HS-5 (cell line): ENCODE measurements at places on chromosomes 7 and 10.
A peak's percentile ranks its signal among the peaks of the same experiment; 100 is the strongest.

GRCh38 chr10:97704341-97704740 lies 9.2 kb upstream of the MARVELD1 start:
- DNase-seq: no peak

- DNase-seq: no peak
Measured at GRCh38 chr7:31020652-31021051, 31.5 kb upstream of the ADCYAP1R1 start.

- DNase-seq: no peak
Measured at GRCh38 chr10:103803941-103804340, 51.4 kb downstream of the SH3PXD2A start.

DNA sequence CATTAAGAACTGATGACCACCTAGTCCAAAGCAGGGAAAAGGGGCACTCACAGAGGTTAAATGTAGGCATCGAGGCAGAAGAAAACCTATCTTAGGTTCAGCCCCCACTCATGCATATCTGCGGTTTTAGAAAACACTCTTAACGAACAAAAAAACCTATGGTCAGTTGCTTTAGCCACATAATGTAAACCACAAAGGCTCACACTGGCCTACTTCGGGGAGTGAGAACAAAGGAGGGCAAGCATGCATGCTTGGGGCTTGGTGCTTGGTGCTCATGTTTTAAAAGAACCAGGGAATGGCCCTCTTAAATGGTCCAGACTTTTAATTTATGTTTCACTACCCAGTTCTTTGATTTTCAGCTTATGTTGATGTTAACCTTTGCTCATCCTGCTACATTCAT lies 14.2 kb downstream of the INSYN2A start:
- no peak for DNase-seq

DNA sequence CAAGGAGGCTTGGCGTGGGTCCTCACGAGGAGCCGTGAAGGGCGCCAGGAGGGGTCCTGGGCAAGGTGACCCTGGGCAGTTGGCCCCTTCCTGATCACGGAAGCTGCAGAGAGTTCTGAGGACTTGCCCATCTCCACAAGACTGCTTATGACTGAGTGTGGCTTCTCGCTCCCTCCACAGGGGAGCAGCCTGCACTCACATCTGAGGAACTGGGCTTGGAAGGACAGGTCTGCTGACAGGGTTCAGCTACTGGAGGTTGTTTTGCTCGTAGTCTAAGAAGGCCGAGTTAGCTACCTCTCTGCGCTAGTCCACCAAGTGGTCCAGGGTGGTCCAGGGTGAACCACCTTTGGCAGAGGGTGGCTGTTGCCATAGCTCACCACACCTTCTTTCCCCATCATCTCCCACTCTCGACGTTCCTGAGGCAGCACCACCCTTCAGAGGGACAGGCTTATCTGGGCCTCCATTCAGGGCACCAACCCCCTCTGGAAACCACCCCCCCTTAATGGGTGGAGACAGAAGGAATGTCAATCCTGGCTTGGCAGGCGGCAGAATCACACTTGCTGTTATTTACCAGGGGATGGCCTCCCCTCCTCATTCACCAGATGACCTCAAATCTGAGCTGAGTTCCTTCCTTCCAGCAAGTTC lies 38.2 kb downstream of the FAM53B start:
- DNase-seq: no peak

GRCh38 chr10:77205135-77205534 lies 432.5 kb downstream of the KCNMA1 start:
- DNase-seq: no peak

DNA sequence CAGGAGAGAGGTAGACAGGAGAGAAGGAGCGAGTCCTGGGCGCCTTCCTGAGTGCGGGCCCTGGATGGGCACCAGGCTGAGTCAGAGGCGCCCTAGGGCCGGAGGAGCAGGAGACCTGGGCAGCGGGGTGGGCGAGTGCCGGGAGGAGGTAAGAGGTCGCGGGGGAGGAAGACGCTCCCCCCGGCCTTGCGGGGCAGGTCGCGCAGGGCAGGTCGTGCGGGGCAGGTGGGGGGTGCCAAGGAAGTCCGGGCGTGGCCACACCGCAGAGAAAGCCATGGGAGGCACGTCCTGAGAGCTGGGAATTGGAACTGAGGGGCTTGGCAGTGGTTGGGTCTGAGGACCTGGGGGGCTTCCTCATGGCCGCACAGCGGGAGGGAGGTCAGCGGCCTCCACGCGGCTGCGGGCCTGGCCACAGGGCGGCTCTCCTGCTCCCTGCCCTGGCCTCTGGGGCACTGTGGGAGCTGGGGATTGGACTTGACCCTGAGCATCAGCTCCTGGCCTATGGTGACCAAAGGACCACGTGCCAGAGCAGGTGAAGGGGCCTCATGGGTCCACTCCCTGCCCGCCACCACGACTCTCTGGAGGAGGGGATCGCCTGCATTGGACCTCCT lies 935 bp downstream of the MMP21 start:
- no peak for DNase-seq

DNA sequence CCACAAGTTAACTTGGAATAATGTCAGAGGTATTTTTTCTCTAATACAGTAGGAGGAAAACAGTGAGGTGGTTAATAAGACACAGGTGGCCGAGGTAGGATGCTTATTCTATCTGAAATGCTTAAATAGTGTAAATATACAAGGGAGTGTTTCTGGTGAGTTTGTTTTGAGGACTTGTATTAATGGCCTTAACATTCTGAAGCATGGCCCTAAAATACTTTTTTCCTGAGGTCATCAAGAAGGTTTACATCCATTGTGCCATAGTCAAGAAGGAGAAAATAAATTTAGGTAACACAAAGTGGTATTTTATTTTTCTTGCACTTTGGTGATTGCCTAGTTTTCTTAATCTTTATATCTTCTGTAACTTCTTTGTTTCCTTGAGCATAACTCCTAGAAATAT lies 18.8 kb downstream of the GNAI1 start:
- DNase-seq: no peak

DNA sequence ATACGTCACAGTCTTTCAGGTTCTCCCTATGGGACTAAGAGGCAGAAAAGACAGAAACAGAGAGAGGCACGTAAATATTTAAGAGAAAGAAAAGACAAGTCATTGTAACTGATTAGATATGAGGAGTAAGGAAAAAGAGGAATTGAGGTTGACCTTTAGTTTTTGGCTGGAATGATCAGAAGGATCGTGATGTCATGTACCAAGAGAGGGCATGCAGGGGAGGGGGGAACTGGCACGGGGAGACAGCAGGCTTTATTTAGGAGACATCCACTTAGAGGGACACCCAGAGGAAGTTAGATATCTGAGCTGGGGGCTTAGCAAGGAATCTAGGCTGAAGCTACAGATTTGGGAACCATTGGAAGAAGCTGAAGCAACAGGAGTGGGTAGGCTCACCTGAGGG lies 9.2 kb upstream of the LRRC20 start:
- DNase-seq: no peak

GRCh38 chr10:13668126-13668525 lies 81.4 kb downstream of the PRPF18 start:
- no peak for DNase-seq

- no peak for DNase-seq
Measured at GRCh38 chr10:33917069-33917780, 582.8 kb upstream of the NRP1 start.

- peak; percentile 26 for DNase-seq
Measured at GRCh38 chr7:2886900-2887299, 42.8 kb upstream of the GNA12 start.

DNA sequence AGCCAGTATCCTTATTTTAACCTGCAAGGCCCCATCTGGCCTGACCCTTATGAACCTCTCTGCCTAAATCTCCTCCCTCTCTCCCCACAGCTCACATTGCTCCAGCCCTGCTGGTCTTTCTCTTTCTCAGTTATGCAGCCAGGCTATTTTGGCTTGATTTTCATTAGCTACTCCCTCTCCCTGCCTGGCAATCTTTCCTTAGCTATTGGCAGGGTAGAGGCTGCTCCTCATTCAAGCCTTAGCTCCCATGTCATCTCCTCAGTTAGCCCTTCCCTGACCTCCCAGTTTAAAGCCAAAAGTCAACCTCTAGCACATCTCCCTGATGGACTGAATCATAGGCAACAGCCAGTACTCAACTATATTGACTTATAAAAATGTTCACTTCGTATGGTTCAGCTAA lies 214.4 kb upstream of the CELF2 start:
- DNase-seq: no peak

GRCh38 chr7:1176891-1177373 lies 16.9 kb upstream of the ZFAND2A start:
- DNase-seq: no peak

GRCh38 chr10:103747193-103747865 lies 108.0 kb downstream of the SH3PXD2A start:
- DNase-seq: no peak

GRCh38 chr7:129101746-129102145 lies 42.8 kb upstream of the TSPAN33 start:
- no peak for DNase-seq

GRCh38 chr7:94228678-94229077 lies 166.0 kb upstream of the COL1A2 start:
- no peak for DNase-seq

GRCh38 chr7:133165529-133165928 lies 83.6 kb upstream of the CHCHD3 start:
- DNase-seq: no peak

DNA sequence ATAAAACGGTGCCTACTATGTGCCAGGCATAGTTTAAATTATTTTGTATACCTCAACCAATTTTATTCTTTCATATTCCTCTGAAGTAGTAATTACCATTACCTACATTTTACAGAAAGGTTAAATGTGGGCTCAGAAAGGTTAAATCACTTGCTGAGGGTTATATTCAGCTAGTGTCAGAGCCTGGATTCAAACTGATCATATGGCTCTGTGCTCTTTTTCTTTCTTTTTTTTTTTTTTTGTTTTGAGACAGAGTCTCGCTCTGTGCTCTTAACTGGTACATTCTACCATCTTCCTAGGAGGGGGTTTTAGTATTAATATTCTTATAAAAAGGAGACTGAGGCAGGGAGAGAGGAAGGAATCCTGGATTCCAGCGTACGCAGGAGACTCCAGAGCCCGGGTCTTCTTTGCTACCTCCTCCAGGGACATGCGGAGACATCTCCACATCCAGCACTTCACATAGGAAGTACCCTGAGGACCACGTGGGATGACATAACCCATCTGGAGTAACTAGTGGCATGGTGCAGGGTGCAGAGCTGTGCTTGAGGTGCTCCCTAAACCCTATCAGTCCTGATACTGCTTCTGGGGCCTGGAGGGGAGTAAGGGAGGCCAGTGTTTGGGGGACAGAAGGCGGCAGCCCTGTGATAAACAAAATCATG lies 29.6 kb upstream of the ATXN7L1 start:
- DNase-seq: no peak

DNA sequence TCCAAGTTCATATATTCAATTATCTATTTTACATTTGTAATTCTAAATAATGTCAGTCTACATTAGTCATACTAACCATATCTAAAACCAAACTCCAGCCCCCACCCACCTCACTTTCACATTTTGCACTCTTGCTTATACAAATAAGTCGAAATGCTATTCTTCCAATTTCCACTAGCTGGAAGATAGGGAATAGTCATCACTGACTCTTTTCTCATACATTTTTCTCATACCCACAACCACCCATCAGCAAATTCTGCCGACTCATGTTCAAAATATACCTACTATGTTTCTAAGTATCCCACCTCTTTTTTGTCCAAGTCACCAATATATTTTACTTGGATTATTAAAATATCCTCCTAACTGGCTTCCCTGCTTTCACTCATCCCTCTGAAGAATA lies 93.2 kb upstream of the DGKB start:
- no peak for DNase-seq

DNA sequence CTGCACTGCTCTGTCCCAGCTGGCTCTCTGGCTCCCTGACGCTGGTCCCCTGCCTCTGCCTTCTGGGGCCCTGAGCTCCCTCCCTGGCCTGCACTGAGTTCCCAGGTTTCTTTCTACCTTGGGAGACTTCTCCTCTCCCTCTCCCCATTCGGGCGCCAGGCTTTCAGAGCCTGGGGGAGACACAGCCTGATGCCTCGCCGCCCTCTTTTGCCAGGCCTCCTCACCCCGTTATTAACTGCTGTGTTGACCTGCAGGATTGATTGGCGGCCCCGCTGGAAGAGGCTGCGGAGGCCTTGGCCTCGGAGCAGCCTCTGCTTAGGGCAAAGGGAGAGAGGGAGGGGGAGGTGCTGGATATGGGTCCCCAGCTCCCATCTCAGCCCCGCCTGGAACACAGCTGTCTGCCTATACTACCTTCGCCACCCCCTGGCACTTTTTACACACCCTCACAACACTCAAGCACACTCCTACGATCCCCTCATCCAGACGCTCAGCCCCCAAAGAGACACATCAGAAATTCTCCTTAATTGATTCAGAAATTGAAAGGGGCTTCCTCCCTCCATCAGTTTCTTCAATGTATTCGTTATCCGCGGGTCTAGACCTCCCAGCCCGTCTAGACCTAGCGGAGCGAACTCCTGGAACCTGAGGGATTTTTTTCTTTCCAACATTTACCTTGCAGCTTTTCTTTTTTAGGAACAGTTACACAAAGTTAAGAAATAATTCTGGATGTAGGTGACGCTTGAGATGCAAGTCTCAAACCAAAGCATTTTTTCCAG lies 7.1 kb upstream of the PAX2 start:
- DNase-seq: no peak

DNA sequence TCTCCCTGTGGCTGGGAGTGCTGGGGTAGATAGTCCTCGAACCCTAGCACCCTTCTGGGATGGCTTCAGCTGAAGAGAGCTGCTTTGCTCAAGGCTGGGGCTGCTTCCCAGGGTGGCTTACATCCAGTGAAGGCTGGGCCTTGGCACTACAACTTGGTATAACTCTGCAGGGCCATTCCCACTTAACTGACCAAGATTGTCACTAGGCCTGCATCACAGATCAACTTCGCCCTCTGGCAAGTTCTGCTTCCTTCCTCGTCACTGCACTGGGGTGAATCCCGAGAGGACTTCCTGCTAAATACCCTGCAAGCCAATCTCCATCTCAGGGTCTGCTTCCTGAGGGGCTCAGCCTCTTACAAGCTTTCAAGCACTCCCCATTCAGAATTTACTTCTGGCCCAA lies 195.2 kb downstream of the DOCK4 start:
- DNase-seq: no peak
